Central memory CD8-positive, alpha-beta T cell (primary cell): ENCODE measurements at places on chromosomes 6 and 20.

DNA sequence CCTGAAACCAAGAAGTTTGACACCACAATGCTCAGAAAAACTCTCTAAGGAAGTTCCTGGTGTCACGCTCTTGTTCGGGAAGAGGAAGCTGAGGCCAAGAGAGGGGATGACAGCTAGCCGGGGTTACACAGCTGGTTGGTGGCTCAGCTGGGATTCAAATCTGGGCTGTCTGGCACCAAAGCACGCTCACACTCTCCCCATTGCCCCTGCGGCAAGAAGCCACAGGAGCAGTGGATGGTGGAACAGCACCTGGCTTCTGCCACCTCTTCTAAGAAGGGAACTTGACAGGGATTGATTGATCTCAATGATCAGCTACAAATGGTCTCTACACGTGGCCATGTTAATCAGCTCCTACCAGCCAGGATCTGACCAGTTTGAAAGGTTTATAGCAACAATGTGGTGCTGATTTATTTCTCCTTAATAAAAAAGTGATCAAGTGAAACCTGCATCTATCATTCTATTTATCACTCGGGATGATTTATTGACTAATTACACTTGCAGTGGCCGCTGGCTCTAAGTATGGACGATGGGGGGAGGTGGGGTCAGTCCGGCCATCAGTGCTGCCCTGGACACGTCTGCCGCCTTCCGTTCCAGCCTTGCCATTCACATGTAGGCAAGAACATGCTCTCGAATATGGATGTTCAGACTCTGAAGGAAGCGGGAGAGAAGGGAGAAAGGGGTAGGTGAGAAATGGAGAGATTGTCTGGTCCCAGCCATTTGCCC is 71.9 kb upstream of the TOP1 start:
- DNase-seq = no peak

GRCh38 chr6:148261470-148261869 is 81.2 kb upstream of the SASH1 start:
- no peak for DNase-seq

- peak; percentile 48 for DNase-seq
Measured at GRCh38 chr6:28953039-28953584, 29.3 kb upstream of the TRIM27 start.

GRCh38 chr20:47127999-47128398 is 228.5 kb downstream of the ZMYND8 start:
- no peak for DNase-seq

DNA sequence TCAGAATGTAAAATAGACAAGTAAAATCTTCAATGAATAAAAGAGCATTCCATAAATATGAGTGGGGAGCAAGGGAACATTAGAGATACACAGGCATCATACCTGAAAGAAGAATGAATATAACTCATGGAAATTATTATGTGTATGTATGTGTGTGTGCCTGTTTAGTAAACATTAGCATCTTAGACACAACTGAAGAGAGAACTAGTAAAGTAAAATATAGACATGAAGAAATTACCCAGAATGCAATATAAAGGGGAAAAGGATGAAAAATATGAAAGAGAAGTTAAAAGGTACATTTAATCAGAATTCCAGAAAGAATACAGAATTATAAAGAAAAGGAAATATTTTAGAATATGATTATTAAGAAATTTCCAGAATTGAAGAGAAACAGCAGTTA is 264.3 kb downstream of the KCNQ5 start:
- DNase-seq = no peak

- DNase-seq = no peak
Measured at GRCh38 chr6:167976708-167977107, 20.8 kb upstream of the KIF25 start.

- no peak for DNase-seq
Measured at GRCh38 chr6:159831373-159831679, 31.2 kb downstream of the PNLDC1 start.

- DNase-seq = no peak
Measured at GRCh38 chr20:1286267-1287024, 20.4 kb downstream of the SNPH start.

DNA sequence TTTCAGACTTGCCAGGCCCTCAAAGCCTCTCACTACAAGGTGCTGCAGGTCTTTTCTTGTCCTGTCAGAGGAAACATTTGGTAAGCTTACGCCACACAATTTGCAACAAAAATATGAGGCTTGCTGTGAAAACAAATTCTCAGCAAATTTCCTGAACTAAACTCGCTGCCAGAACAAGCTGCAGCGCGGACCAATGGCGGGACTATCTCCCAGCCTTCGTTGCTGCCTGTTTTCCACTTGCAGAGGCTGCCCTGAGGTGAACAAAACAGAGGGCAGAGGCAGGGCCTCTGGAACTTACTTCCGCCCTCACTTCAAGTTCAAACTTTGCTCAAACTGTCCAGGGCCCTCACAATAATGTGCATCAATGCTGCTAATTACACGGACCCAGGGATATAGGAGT is 12.4 kb downstream of the UQCC2 start:
- no peak for DNase-seq

GRCh38 chr20:17749978-17750721 is 50.4 kb downstream of the BANF2 start:
- no peak for DNase-seq

DNA sequence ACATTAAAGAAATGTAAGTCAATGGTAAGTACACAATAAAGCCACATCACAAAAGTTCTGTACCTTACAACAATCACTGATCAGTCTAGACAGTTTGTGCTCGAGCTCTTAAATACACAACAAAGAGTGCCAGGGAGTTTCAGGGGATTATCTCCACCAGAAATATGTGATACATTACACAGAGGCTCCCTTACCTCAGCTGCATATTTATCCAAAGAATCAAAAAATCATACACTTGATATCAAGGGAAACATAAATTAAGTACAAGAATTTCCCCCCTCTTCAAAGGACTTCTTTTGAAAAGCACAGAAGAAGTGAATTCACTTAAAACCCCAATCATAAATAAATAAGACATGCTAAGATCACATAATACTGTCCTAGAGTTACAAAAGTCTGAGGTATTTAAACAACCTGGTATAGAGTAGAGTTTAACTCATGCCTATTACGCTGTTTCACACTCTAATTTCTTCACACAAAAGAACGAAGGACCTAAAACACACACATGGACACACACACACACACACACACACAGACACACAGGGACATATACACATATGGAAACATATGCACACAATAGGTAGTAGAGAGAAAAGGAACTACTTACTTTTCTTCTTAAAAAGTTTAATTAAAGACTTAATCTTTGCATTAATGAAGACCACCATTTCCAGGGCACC is 528 bp downstream of the NHSL1 start:
- no peak for DNase-seq

DNA sequence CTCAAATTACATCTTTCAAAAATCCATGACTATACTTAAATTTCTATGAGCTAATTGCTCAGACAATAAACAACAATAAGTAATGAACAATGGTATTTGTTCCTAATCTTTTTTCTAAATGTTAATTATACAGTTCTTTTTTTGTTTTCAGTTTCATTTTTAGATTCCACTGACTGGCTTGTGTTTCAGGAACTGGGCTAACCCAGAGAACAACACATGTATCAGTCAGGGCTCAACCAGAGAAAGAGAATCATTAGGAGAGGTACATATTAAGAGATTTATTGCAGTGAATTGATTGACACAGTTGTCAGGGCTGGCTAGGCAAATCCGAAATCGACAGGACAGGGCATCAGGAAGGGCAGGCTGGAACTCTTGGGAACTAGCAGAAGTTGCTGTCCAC is 182.8 kb downstream of the GRM1 start:
- no peak for DNase-seq

- no peak for DNase-seq
Measured at GRCh38 chr6:81669445-81669844, 83.0 kb downstream of the TENT5A start.

GRCh38 chr6:31397901-31398525 is 5.4 kb upstream of the MICA start:
- no peak for DNase-seq
